ENCODE measurements at places on chromosomes 7 and 10.

DNA sequence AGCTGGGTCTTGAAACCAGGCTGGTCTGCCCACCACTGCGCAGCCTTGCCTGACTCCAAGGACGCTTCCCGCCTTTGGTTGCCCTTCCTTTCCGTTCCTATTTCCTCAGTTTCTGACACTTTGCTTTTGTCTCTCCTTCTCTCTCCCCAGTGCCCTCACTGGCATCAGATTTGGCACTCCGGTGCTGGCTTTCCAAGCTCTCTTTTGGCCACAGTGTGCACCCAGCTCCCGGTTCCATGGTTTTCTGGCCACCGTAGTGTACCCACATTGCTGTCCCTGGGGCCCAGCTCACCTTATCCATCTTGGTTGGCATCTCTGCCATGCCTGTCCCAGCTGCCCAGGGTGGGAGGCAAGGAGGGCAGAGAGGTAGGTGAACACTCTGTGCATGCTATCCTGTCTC lies 142.2 kb downstream of the PLXNA4 start:
- H3K36me3 ChIP-seq = no peaks in the 10 kb centered on the region
- no peak overlapping the region for H3K4me3 ChIP-seq
- DNase-seq = no peak

GRCh38 chr10:113823389-113823788 lies 30.5 kb downstream of the DCLRE1A start:
- no peaks in the 10 kb centered on the region for H3K36me3 ChIP-seq
- H3K4me3 ChIP-seq = no peak overlapping the region
- H3K4me1 ChIP-seq = peaks cover 8% of the 10 kb centered on the region
- peaks cover 8% of the 10 kb centered on the region for H3K27me3 ChIP-seq
- no peak for DNase-seq

DNA sequence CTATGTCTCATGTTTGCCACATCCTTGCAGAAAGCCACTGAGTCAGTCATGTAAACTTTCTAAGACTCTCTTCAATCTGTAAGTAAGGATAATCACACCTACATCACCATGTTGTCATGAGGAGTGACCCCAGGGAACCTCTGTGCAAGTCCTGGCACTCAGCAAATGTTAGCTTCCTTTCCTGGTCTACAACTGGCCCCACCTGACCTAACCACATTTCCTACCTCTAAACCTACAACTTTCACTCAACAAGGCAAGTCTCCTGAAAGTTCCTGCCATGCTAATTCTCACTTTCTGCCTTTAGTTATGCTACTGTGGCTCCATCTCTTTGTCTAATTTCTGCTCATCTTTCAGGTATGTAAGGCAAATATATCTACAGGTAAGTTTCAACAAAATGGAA lies 72.3 kb upstream of the SEM1 start:
- H3K27me3 ChIP-seq = peaks cover 6% of the 10 kb centered on the region
- DNase-seq = no peak
- H3K36me3 ChIP-seq = no peaks in the 10 kb centered on the region
- peaks cover 7% of the 10 kb centered on the region for H3K4me1 ChIP-seq

- no peak for DNase-seq
- H3K27me3 ChIP-seq = no peaks in the 10 kb centered on the region
- peak overlapping the region; percentile 90 for H3K4me3 ChIP-seq
- peaks cover 5% of the 10 kb centered on the region for H3K36me3 ChIP-seq
- peaks cover 26% of the 10 kb centered on the region for H3K4me1 ChIP-seq
- H3K27ac ChIP-seq = peak overlapping the region; percentile 68
These were observed 2.4 kb downstream of the ZMIZ2 start for GRCh38 chr7:44750921-44751571.

GRCh38 chr10:112526139-112526538 lies 79.1 kb downstream of the VTI1A start:
- H3K4me1 ChIP-seq = peaks cover 11% of the 10 kb centered on the region
- H3K36me3 ChIP-seq = no peaks in the 10 kb centered on the region
- no peaks in the 10 kb centered on the region for H3K27me3 ChIP-seq
- H3K4me3 ChIP-seq = no peak overlapping the region

DNA sequence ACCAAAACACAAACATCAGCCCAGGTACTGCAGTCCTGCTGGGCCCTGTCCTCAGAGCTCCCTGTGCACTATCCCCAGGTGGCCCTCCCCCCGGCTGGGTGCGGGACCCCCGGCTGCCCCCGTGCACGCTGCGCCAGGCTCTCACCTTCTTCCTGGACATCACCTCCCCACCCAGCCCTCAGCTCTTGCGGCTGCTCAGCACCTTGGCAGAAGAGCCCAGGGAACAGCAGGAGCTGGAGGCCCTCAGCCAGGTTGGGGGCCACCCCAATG lies 14.3 kb downstream of the ATG9B start:
- no peak overlapping the region for H3K27ac ChIP-seq
- DNase-seq = no peak
- H3K4me1 ChIP-seq = peaks cover 36% of the 10 kb centered on the region

- H3K27me3 ChIP-seq = no peaks in the 10 kb centered on the region
- peaks cover 9% of the 10 kb centered on the region for H3K36me3 ChIP-seq
- no peak for DNase-seq
- no peak overlapping the region for H3K4me3 ChIP-seq
- peaks cover 35% of the 10 kb centered on the region for H3K4me1 ChIP-seq
These were observed 8.5 kb downstream of the VOPP1 start for GRCh38 chr7:55563596-55564325.

DNA sequence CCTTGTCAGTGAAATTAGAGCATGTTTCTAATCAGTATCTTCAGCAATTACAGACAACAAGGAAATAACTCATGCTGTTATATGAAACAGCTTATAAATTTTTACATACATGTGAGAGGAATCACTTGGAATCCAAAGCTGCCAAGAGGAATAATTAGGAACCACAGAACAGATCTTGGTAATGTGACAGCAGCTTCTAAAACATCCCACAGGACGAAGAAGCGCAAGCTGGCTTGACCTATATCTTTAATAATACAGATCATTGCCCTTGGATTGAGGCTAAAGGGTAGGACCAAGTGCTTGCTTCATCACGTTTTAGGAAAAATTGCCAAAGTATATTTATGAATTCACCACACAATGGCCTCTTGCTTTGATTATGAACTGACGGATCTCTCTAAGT lies 869.8 kb downstream of the LRMDA start:
- H3K36me3 ChIP-seq = no peaks in the 10 kb centered on the region
- no peak overlapping the region for H3K4me3 ChIP-seq
- H3K27ac ChIP-seq = no peak overlapping the region
- peaks cover 27% of the 10 kb centered on the region for H3K27me3 ChIP-seq

DNA sequence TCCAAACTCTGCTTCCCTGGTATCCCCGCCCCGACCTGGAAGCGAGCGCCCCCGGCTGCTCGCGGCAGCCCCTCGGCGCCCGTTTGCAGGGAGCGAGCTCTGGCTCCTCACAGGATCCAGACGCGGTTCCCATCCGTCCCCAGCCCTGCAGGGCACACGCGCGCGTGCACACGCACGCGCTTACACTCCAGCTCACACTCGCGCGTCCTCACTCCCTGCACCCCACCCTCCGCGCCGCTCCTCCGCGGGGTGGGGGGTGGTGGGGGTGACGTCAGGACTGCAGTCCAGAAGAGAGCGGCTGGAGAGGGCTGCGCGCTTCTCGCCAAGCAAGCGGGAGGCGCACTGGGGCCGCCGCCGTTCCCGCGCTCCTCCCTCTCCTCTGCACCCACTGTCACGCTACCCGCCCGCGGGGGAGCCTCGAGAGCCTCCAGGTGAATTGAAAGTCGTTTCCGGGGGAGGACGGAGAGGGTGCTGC lies 255.6 kb downstream of the OTUD1 start:
- peaks cover 8% of the 10 kb centered on the region for H3K4me1 ChIP-seq
- H3K36me3 ChIP-seq = no peaks in the 10 kb centered on the region
- DNase-seq = peak; percentile 73

- no peak overlapping the region for H3K4me3 ChIP-seq
- H3K27me3 ChIP-seq = no peaks in the 10 kb centered on the region
- no peaks in the 10 kb centered on the region for H3K4me1 ChIP-seq
- DNase-seq = no peak
- no peak overlapping the region for H3K27ac ChIP-seq
- no peaks in the 10 kb centered on the region for H3K36me3 ChIP-seq
These were observed 26.5 kb upstream of the CNTNAP2 start for GRCh38 chr7:146090023-146090645.

DNA sequence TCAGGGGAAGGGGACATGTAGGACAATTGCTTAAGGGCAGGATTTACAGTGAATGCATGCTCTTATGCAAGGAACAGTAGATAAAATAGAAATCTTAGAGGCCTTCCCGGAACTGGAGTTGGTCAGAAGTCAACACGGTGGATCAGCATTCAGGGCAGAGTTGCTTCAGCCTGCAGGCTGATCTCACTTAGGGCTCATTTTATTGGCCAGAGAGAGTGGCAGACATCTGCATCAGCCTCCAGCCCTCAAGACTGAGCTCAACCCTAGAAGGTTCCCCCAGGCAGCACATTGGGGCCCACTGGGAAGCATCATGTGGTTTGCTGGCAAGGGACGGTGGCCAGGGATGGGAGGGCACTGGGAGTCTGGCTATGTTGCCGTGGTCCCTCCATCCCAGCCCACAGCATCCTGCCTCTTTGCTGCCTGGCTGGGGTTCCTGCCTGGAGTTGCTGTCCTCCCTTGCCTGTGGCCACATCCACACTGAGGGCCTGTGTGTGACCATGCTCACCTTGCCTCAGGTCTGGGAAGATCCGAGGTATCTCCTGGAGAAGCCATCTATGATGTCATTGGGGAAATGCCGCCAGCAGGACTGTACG lies 13.0 kb downstream of the SCART1 start:
- no peak for DNase-seq
- H3K27ac ChIP-seq = no peak overlapping the region
- H3K4me1 ChIP-seq = no peaks in the 10 kb centered on the region
- H3K27me3 ChIP-seq = no peaks in the 10 kb centered on the region

DNA sequence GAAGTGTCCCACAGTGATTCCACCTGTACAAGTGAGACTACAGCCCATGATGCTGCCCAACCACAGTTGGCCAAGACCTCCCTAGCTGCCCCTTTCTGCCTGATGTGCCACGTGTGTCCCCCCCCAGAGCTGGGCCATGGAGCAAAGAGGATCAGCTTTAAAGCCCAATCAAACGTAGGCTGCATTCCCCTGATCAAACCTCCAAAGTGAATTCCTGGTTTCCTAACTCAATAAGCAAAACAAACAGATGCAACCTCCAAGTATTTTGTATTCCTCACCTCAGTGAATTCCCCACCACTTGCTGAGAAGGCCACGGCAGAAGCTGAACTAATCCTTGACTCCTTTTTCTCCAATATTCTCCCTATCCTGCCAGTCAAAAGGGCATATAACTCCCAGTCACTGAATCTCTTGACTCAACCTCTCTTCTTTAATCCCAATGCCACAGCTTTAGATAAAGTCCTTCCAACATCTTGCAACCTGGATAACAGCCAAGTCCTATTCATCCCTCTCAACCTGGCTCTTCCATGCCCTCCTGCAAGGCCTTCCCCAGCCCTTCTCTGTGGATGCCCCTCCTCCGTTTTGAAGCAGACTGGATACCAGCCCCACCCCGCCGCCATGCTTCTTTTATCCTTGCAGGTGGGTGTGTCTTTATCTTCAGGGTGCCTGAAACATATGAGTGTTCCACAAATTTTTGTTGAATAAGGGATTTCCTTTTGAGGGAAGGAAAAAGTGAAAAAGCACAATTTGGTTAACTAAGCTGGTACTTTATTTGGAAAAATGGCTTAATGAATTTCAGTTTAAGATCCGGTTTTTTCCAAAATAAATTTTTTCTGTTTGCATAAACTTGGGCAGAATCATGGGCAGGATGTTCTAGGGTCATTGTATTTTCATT lies 285.2 kb upstream of the MKLN1 start:
- H3K36me3 ChIP-seq = peaks cover 4% of the 10 kb centered on the region
- H3K27me3 ChIP-seq = peaks cover 3% of the 10 kb centered on the region
- DNase-seq = no peak
- H3K4me3 ChIP-seq = no peak overlapping the region

- peaks cover 60% of the 10 kb centered on the region for H3K27me3 ChIP-seq
- no peak overlapping the region for H3K4me3 ChIP-seq
These were observed 5.3 kb upstream of the LOXL4 start for GRCh38 chr10:98273057-98273850.

GRCh38 chr10:17092216-17092944 lies 37.2 kb downstream of the CUBN start:
- H3K36me3 ChIP-seq = peaks cover 3% of the 10 kb centered on the region
- no peak for DNase-seq
- no peak overlapping the region for H3K4me3 ChIP-seq
- H3K27me3 ChIP-seq = no peaks in the 10 kb centered on the region
- peaks cover 11% of the 10 kb centered on the region for H3K4me1 ChIP-seq

GRCh38 chr10:16009785-16010184 lies 149.5 kb upstream of the MINDY3 start:
- H3K4me3 ChIP-seq = no peak overlapping the region
- no peaks in the 10 kb centered on the region for H3K36me3 ChIP-seq
- DNase-seq = no peak
- no peak overlapping the region for H3K27ac ChIP-seq
- no peaks in the 10 kb centered on the region for H3K4me1 ChIP-seq

- no peak within 1 kb of the TSS for H3K27ac ChIP-seq
- no peak within 1 kb of the TSS for H3K4me3 ChIP-seq
- DNase-seq = no peak
- H3K36me3 ChIP-seq = no peaks in the 10 kb centered on the region
These were observed at the start of gene DGKB for GRCh38 chr7:14902589-14903067. DGKB (minus strand) TSS chr7:14902751.

DNA sequence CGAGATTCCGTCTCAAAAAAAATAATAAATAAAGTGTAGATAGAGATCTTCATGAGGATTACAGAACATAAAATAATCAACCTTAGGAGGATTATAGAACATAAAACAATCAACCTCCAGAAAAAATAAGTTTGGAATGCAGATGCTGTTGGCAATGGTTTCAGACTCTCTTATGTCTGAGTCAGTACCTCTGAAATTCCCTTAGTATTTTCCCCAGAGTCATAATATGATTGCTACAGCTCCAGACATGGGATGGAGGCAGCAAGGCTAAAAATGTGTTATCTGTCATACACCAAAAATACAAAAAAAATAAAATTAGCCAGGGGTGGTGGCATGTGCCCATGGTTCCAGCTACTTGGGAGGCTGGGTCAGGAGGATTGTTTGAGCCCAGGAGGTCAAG lies 22.2 kb downstream of the CADPS2 start:
- H3K36me3 ChIP-seq = no peaks in the 10 kb centered on the region
- no peak overlapping the region for H3K27ac ChIP-seq
- H3K27me3 ChIP-seq = no peaks in the 10 kb centered on the region
- no peak overlapping the region for H3K4me3 ChIP-seq
- peaks cover 4% of the 10 kb centered on the region for H3K4me1 ChIP-seq
- DNase-seq = no peak

DNA sequence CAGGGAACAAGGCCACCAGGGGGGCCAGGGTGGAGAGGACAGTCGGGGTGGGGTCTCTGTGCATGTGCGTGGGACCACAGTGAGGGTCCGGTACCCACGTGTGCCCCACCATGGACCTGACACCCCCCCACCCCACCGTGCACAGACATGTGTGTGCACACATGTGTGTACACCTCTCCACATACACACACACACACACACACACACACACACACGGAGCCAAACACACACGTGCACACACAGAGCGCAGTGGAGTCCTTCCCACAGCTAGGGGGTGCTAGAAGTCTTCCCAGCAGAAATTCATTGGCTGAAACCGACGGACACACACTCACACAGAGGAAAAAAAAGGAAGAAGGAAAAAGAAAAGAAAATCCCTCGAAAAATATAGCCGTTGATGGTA lies 42.8 kb upstream of the GNA12 start:
- H3K27me3 ChIP-seq = no peaks in the 10 kb centered on the region
- no peak for DNase-seq
- peaks cover 15% of the 10 kb centered on the region for H3K4me1 ChIP-seq
- H3K27ac ChIP-seq = no peak overlapping the region
- H3K4me3 ChIP-seq = no peak overlapping the region

Data from type B pancreatic cell (in vitro differentiated cells).